ENCODE measurements at places on chromosomes 11 and 22.

DNA sequence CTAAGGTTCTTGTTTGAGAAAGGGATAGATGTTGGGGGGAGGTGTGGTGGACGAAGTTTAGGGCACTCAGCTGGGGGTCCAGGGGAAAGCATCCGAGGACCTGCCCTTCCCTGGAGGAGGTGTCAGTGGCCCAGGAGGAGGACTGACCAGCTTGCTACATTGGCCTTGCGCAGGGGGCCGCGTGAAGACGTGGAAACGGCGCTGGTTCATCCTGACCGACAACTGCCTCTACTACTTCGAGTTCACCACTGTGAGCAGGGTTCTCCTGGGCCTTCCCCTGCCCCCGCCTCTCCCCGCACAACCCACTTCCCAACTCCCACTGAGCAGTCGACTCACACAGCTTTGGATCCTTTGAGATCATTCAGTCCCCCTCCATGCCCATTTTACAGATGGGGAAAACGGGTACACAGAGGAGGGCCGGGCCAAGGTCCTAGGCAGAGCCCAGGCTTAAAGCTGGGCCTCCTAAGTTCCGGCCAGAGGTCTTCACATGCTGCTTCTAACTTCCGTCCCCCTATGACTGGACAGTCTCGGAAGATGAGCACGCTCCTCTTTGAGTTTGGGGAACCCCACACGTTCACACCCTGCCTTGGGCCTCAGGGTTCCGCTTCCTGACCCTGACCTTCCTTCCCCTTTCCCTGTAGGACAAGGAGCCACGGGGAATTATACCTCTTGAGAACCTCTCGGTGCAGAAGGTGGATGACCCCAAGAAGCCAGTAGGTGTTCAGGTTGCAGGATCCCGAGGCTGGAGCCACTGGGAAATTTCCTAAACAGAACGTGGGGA is 28.7 kb downstream of the CYTH4 start:
- DNase-seq: no peak

DNA sequence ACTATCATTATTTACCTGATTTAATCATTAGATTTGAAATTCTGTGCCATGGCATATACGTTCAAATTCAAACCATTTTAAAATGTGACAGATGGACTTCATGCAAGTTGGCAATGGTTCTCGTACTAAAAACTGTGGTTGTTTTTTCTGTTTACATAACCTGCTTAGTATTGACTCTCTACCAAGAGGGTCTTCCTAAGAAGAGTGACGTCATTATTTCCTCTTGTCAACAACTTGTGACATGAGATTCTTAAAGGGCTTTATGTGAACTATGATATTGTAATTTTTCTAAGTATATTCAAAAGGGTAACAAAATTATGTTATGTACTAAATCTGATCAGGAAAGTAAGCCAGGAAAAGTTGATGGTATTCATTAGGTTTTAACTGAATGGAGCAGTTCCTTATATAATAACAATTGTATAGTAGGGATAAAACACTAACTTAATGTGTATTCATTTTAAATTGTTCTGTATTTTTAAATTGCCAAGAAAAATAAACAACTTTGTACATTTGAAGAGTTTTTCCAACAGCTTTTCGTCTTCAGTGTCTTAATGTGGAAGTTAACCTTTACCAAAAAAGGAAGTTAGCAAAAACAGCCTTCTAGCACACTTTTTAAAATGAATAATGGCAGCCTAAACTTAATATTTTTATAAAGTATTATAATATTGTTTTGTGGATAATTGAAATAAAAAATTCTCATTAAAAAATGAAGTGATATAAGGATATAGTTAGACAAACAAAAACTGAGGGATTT is 87.0 kb downstream of the GRK3 start:
- peak; percentile 4 for DNase-seq

DNA sequence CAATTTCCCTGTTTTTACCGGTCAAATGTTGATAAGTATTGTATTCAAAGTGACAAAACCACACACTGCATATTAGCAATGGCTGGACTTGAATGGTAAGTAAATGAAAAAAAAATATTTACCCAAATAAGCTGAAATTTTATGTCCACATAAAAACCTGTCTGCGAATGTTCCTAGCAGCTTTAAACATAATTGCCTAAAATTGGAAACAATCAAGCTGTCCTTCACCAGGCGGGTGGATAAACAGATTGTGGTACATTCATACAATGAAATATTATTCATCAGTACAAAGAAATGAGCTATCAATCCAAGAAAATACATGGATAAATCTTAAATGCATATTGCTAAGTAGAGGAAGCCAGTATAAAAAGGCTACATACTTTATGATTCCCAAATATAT is 1067.8 kb downstream of the LRRC4C start:
- DNase-seq: no peak

DNA sequence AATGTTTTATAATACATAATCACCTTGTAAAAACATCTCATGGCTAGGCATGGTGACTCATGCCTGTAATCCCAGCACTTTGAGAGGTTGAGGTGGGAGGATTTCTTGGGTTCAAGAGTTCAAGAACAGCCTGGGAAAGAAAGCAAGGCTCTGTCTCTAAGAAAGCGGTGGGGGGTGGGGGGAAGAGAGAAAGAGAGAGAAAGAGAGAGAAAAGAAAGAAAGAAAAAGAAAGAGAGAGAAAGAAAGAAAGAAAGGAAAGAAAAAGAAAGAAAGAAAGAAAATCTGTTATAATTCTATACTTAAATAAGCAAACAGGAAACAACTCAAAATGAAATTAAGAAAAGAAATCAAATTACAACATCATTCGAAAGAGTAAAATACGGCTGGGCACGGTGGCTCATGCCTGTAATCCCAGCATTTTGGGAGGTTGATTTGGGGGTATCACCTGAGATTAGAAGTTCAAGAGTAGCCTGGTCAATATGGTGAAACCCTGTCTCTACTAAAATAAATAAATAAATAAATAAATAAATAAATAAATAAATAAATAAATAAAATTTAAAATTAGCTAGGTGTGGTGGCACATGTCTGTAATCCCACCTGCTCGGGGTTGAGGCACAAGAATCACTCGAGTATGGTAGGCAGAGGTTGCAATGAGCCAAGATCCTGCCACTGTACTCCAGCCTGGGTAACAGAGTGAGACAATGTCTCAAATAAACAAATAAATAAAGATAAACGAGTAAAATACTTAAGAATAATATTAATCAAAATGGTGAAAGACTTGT is 65.4 kb downstream of the ZNF280B start:
- no peak for DNase-seq

GRCh38 chr11:73995731-73996130 is 13.1 kb upstream of the UCP2 start:
- DNase-seq: no peak

DNA sequence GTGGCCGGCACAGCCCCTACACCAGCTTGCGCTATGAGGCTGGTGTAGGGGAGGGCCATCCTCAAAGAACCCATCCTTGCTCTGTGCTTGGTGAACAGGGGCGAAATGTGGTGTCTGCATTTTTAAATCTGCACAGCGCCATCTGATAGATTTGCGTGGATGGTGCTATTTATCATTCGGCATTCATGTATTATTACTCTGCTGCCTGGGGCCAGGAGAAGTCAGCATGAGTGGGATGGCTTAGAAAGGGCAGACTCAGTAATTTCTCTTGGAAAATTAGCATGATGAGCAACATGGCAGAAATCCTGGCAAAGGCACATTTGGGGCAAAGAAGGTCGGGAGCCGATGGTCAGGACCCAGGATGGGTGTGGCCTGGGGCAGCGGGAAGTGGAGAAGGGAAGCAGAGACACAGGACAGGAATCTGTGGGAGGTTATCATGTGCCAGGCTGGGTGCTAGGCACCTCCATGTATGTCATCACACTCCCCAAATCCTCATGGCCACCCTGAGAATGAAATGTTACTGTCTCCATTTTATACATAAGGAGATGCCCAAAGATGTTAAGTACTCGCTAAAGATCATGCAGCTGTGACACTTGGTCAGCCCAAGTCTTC is 149.0 kb downstream of the CEP164 start:
- DNase-seq: no peak
